ENCODE measurements at places on chromosomes 5 and 9.

- DNase-seq, result no peak
Observed at GRCh38 chr9:106277966-106278365, 583.6 kb downstream of the TMEM38B start.

DNA sequence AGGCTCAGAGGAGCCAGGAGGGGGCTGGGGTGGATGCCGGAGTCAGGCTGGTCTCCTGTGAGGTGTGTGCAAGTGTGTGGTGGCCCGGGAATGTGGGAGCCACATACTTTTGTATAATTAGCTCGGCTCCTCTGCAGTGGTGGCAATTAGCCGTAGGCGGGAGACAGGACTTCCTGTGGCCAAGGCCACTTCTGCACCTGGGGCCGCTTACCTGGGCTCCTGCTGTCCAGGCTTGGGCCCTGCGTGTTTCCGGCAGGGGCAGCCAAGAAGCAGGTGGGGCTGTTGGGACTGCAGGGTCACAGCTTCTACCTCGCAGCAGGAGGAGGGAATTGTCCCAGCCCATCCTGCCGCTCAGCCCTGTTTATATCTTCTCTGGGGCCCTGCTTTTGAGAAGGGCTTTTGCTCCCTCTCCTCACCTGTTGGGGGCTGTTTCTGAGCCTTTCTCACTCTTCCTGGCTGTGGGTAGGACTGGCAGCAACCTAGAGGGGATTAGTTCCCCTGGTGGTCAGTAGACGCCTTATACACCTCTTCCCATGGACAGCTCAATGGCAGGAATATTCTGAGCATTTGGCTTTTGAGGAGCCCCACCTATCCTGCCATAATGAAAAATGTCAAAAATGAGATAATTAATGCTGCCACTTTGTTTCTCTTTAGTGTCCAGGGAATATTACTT is 145.4 kb upstream of the PITX1 start:
- DNase-seq, result no peak

DNA sequence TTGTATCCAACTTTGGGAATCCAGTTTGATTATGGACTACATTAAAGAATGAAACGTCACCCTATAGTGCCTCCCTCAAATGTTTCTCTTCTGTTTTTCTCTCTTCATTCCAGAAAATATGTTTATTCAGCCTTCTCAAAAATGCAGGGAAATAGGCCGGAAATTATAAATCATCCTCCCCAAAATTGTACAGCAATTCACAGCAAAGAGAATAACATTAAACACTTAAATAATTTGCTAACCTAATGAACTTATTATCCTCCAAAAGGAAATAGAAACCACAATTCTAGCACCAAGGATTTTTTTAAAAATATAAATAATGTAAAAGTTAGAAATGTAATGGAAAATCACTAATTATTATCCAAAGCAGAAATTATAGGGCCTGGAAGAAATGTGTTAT is 115.9 kb upstream of the CCNG1 start:
- no peak for DNase-seq

DNA sequence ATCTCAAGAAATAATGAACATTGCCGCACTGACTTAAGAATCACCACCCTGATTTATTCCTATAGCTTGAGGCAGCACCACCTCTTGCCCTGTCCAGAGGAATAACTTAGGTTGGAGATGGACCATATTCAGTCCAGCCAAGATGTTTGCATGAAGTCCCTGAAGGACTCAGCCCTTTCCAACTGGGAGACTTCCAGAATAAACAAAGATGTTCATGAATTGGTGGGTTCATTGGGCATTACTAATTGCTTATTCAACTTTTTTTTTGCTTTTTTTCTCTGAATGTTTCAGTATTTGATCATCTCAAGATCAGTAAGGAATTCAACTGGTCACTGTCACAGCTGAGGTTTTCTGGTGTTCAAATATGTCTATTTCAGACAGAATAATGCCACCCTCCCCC is 470.6 kb downstream of the CCDC171 start:
- DNase-seq, result no peak

DNA sequence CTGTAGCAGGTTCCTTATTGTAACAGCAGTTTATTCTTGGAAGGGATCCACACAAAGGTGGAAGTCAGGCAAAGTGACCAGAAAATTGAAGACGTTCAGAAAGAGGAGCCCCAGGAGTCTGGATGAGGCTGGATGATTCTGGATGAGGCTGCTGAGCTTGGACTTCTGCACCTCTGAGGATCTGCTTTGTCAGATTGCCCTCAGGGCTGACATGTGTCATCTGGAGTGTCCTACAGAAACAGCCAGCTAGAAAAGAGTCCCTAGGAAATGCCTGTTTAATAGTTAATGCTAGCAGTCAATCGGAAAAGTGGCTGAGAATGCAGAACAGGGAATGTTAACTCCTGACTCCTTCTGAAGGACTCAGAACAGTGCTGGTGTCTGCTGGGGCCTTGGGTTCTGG is 236.4 kb downstream of the LRRC70 start:
- DNase-seq, result no peak

DNA sequence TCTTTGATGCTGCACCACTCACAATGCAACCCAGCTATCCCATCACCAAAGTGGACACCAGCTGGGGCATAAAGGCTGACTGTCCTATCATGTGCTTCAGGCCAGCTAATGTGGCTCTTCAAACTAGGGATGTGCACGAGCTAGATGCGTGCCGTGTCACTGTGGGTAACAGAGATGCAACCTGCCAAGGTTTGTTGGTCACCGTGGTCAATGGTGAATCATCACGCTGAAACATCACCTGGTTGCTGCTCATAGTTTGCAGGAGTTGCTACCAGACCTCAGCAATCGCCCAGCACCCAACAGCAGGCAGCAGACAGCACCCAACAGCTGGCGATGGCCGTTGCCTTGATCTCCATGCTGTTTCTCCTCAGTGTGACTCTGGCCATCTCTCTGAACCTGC is 2.1 kb upstream of the PCDHGA1 start:
- no peak for DNase-seq

DNA sequence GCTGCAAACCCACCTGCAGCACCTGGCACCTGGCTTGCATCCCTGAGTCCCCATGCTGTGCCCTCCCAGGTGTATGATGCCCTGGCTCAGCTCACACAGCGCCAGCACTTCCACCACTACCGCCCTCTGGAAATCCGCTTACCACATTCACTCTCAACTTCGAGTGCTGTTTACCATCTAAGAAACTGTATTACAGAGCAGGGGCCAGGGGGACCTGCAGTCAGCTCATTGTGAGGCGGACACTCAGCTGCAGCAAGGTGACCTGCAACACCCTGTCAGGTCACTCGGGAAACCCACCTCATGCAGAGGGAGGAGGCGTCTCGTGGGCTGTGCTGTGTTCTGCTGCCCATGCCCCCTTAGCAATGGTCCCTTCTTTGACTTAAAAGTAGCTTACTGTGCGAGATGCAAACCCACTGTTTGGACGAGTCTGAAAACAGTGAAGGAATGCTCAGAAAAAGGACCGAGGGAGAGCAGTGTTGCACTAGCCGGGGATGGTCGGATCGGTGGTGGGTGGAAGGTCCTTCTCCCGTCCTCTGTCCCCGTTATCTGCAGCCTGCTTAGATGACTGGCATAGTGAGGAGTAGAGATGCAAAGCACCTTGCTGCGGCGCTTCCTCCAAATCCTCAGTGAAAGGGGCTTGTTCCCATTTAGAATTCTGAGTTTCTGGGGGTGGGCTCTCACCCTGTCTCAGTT is 55.2 kb upstream of the CTSL start:
- no peak for DNase-seq
